ENCODE measurements at places on chromosomes 5 and 9.
A peak's percentile ranks its signal among the peaks of the same experiment; 100 is the strongest.

DNA sequence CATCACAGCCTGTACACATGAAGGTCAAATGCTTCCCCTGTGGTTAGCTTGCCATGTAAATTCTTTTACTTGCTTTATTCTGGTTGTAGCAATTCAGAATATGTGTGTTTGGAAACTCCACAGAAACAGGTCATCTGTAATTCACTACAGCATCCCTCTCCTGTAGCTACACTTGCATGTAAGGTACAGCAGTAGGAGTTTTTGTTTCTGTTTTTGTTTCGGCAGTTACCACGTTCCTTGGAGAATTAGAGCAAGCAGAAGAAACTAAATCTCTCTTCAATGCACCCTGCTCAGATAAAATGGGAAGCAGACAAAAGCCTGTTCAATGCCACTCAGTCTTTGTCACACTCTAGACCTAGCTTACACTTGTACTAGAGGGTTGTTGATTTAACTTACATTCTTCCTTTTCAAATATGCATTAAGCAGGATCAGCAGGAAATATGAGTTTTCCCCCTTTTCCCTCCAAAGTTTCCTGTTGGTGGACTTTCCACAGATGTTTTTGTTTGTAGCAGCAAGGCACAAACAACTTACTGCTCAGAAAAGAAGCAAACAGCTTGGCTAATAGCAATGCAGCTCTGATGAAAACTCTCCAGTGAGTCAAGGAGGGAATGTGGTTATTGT is 80.9 kb downstream of the YIPF5 start:
- no peaks in the 10 kb centered on the region for H3K36me3 ChIP-seq
- H3K27me3 ChIP-seq, result no peaks in the 10 kb centered on the region
- H3K4me3 ChIP-seq, result no peak overlapping the region
- H3K27ac ChIP-seq, result no peak overlapping the region
- H3K4me1 ChIP-seq, result no peaks in the 10 kb centered on the region

GRCh38 chr5:40606077-40606765 is 73.5 kb upstream of the PTGER4 start:
- H3K27me3 ChIP-seq, result no peaks in the 10 kb centered on the region
- H3K36me3 ChIP-seq, result no peaks in the 10 kb centered on the region
- H3K4me1 ChIP-seq, result no peaks in the 10 kb centered on the region
- no peak for DNase-seq

DNA sequence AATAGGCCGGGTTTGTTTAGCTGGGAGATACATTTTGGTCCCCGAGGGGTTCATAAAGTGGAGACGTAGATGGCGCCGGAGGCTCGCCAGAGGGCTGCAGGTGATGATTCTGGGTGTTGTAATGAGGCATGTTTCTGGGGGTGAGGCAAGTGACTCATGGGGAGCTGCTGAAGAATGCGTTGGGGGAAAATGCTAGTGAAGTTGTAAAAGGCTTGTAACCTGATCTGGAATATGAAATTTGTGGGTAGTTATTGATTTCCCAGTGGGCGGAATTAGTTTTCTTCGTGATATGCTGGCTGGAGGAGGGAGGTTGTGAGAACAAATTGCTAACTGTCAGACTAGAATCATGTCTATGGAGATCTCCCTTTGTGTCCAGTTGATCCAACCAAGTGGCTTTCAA is 158.3 kb downstream of the DOCK2 start:
- DNase-seq, result no peak
- no peaks in the 10 kb centered on the region for H3K4me1 ChIP-seq
- H3K27ac ChIP-seq, result no peak overlapping the region
- no peaks in the 10 kb centered on the region for H3K36me3 ChIP-seq

DNA sequence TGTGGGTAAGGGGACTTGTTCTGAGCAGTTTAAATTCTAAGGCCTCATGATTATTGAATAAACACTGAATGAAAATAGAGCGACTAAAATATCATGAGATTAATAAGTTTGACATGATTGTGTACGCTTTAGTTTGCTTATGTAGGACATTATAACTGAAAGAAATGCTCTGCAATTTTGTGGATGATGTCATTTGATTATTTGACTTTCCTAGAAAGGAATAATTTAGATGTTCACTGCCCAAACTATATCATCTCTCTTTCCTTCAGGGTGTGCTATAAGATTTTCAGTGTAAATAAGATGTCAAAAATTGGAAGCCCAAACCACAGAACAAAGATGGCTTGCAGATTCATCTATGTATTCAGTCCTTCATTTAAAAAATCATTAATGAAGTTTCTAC is 115.7 kb upstream of the MTAP start:
- no peak overlapping the region for H3K27ac ChIP-seq
- no peaks in the 10 kb centered on the region for H3K27me3 ChIP-seq
- H3K36me3 ChIP-seq, result no peaks in the 10 kb centered on the region
- H3K4me1 ChIP-seq, result no peaks in the 10 kb centered on the region
- DNase-seq, result no peak
- H3K4me3 ChIP-seq, result no peak overlapping the region

GRCh38 chr9:130997925-130998596 is 10.9 kb upstream of the LAMC3 start:
- H3K27me3 ChIP-seq, result no peaks in the 10 kb centered on the region
- no peaks in the 10 kb centered on the region for H3K4me1 ChIP-seq
- H3K36me3 ChIP-seq, result no peaks in the 10 kb centered on the region
- peak; percentile 57 for DNase-seq
- no peak overlapping the region for H3K27ac ChIP-seq

DNA sequence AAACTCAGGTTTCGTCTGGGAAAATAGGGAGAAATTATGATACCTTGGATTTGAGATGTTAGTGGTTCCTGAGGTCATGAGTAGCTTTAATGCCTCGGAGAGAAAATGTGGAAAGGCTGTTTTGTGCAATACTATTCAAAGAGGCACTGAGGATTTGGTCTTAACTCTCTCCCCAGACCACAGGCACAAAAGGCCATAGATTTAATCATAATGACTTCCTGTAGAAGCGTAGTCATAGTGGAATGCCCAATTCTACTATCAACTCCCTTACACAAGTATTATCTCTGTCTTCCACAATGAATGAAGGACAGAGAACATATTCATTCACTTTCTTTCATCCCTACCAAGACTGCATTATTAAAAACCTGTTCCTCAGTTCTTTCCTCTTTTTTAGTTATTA is 153.0 kb upstream of the FTMT start:
- no peak overlapping the region for H3K4me3 ChIP-seq
- H3K4me1 ChIP-seq, result no peaks in the 10 kb centered on the region
- no peaks in the 10 kb centered on the region for H3K36me3 ChIP-seq
- no peaks in the 10 kb centered on the region for H3K27me3 ChIP-seq
- no peak overlapping the region for H3K27ac ChIP-seq

GRCh38 chr5:16625096-16625495 is 8.3 kb upstream of the RETREG1 start:
- no peak overlapping the region for H3K4me3 ChIP-seq
- H3K27me3 ChIP-seq, result no peaks in the 10 kb centered on the region
- no peak for DNase-seq
- no peaks in the 10 kb centered on the region for H3K4me1 ChIP-seq

- peak; percentile 37 for DNase-seq
- peaks cover 32% of the 10 kb centered on the region for H3K4me1 ChIP-seq
- H3K4me3 ChIP-seq, result no peak overlapping the region
- no peak overlapping the region for H3K27ac ChIP-seq
- no peaks in the 10 kb centered on the region for H3K36me3 ChIP-seq
- H3K27me3 ChIP-seq, result no peaks in the 10 kb centered on the region
These were observed 2.9 kb downstream of the NR4A3 start for GRCh38 chr9:99824378-99825171.

DNA sequence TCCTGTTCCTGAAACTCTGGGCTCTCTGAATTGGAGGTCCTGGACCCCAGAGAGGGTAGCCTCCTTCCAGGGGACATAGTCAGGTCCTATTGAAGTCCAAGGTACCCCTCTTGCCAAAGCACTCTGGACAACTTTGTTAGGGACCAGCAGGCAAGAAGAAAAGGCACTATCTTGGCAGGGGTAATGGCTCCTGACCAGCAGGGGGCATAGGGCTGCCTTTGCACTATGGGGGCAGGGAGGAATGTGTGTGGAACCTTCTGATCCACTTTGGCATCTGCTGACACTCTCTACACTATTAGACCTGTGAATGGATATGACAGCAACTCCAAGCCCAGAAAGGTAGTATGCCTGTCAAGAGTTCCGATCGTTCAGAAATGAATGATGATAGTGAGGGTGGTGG is 179.0 kb upstream of the CD180 start:
- no peak overlapping the region for H3K27ac ChIP-seq
- no peak overlapping the region for H3K4me3 ChIP-seq
- H3K4me1 ChIP-seq, result no peaks in the 10 kb centered on the region
- DNase-seq, result no peak

- H3K27me3 ChIP-seq, result no peaks in the 10 kb centered on the region
- no peak overlapping the region for H3K27ac ChIP-seq
- H3K4me3 ChIP-seq, result no peak overlapping the region
- no peaks in the 10 kb centered on the region for H3K36me3 ChIP-seq
- DNase-seq, result no peak
These were observed 3.7 kb downstream of the GSN start for GRCh38 chr9:121271368-121272341.

DNA sequence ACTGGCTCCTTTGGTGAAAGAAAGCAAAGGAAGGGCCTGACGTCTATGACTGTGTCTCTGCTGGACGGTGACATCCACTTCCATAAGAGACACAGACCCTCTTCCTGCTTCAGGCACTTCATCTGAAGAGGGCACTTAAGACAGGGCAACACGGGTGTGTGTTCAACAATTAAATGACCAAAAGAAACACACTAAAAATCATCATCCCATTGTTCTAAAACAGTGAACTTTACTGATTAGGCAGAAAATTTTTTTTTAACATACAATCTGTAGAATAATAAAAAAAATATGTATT is 58.5 kb downstream of the GOLM1 start:
- no peak overlapping the region for H3K27ac ChIP-seq
- no peaks in the 10 kb centered on the region for H3K36me3 ChIP-seq
- no peak overlapping the region for H3K4me3 ChIP-seq
- peaks cover 15% of the 10 kb centered on the region for H3K4me1 ChIP-seq
- H3K27me3 ChIP-seq, result no peaks in the 10 kb centered on the region
- DNase-seq, result no peak

DNA sequence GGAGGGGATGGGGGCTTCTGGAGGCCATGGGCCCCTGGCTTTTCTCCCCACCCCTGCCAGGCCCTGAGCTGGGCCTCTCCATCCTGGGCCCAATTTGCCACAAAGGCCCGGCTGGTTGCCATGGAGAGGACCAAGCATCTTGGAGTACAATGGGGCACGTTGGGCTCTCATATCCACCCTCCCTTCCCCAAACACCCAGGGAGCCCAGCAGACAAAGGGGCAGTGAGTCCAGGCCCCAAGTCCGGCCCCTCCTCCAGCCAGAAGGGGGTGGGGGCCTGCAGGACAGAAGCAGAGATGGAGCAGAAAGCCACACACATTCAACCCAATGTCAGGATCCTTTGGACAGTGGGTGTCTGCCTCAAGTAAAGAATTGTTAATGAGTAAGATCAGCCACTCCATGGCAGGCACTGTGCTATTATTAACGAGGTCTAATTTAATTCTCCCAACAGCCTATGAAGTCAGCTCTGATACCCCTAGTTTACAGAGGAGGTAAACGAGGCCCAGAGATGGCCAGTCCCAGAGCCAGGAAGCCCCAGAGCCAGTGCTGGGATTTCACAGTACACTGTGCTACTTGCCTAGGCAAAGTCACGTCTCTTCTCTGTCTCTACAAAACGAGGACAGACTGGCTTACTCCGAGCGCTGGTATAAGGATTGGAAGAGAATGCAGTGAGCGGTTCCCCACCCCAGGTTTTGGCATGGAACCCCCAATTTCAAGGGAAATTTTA is 2.3 kb downstream of the CRB2 start:
- DNase-seq, result no peak
- no peaks in the 10 kb centered on the region for H3K27me3 ChIP-seq
- H3K4me1 ChIP-seq, result peaks cover 17% of the 10 kb centered on the region
- H3K27ac ChIP-seq, result no peak overlapping the region
- no peaks in the 10 kb centered on the region for H3K36me3 ChIP-seq

DNA sequence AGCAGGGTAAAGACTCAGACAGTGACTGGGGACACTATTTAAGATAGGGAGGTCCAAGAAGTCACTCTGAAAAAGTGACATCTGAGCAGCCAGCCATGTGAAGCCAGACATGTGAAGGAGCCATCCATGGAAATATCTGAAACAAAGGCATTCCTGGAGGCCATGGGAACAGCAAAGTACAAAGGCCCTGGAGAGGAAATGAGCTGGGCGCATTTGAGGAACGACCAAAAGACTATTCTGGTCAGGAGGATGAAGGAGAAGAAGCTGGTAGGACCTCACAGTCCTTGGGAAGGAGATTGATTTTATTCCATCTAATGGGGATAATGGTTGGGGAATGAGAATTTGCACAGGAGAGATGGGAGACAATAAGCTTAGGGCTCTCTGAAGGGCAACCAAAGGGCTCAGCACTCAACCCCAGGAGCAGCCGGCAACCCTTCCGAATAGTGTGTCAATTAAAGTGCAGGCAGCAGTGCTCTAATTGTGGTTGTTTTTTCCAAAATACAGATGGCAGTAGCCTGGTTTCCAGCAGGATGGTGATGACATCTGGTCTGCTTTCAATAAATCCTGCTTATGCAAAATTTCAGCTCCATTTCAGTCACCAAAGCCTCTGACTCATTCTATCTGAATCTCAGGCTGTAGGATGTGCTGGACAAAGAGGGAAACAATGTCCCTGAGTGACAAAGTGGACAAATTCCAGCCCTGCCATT is 26.7 kb downstream of the FOXI1 start:
- no peak overlapping the region for H3K27ac ChIP-seq
- H3K4me3 ChIP-seq, result no peak overlapping the region

DNA sequence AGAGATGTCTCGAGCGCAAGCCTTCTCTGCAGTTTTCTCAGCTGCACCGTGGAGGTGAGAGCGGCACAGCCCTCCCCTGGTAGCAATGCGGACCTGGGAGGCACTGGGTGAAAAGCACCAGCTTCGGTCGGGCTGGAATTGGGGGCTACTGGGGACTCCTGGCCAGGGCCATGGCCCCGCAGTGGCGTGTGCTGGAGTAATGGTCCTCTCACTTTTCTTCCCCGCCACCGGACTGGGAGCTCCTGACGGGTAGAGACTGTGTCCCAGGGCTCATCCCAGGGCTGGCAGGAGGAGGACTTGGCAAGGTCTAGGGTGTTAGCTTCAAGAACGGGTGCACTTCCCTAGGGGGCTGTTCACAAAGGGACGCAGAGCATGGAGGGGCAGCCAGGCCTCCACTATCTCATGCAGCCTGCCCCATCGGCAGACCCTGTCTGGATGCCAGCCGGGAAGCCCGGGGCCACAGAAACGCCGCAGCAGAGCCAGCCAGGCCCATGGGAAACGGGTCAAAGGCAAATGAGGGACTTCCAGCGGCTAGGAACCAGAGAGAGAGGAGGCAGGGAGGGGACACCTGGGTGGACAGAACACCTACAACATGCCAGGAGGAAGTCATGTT is 92.6 kb upstream of the MVB12B start:
- H3K4me3 ChIP-seq, result no peak overlapping the region
- no peaks in the 10 kb centered on the region for H3K36me3 ChIP-seq
- no peak overlapping the region for H3K27ac ChIP-seq
- DNase-seq, result no peak
- H3K4me1 ChIP-seq, result no peaks in the 10 kb centered on the region

DNA sequence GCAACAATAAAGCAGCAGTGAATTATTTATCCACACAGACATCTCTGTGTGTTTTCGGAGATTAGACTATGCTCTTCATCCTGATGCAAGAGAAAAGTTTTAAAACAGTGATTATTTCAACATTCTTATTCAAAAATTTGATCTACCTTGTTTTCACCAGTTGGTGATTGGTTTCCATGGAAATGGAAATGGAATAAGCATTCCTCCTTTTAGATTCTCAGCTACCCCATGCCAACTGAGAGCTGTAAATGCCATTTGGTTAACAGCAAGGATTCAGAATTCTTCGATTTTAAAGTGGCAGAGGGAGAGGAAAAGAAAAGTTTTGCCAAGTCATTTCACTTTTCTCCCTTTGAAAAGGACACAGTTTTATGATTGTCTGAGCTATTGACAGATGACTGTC is 154.7 kb downstream of the PCSK5 start:
- H3K36me3 ChIP-seq, result no peaks in the 10 kb centered on the region
- no peaks in the 10 kb centered on the region for H3K27me3 ChIP-seq
- no peaks in the 10 kb centered on the region for H3K4me1 ChIP-seq
- H3K27ac ChIP-seq, result no peak overlapping the region

All from body of pancreas (tissue), 4 donors.